Activated CD4-positive, CD25-positive, alpha-beta regulatory T cell treated with anti-CD3 and anti-CD28 coated beads, Interleukin-2, amount 50 U/mL, for 16 hours (primary cell): ENCODE measurements at places on chromosomes 7 and 10.

- no peak for DNase-seq
Measured at GRCh38 chr7:154929006-154929726, 73.8 kb downstream of the PAXIP1 start.

GRCh38 chr7:124722292-124722691 lies 43.3 kb downstream of the GPR37 start:
- DNase-seq, result no peak

- DNase-seq, result no peak
Measured at GRCh38 chr7:116367171-116367813, 132.2 kb upstream of the CAV2 start.

- DNase-seq, result no peak
Measured at GRCh38 chr10:73253225-73253555, 746 bp upstream of the MRPS16 start.

DNA sequence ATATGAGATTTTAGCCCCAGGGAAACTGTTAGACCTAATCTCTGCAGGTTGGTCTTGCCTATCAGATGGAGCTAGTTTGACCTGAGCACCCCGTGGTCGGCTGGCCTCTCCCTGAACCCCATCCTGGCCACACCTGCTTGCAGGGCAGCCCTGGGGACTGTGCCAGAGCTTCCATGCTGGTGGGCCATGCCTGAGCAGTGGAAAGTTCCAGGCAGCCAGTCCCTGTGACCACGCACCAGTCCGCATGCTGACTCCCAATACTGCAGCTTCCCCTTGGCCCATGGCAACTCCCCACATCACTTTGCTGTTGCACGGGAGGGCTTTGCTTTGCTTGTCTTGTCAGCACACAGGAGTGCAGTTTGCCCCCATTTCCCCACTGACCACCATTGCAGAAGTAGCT lies 427.8 kb upstream of the SEMA3D start:
- no peak for DNase-seq

GRCh38 chr10:50511492-50512213 lies 112.1 kb downstream of the SGMS1 start:
- no peak for DNase-seq

DNA sequence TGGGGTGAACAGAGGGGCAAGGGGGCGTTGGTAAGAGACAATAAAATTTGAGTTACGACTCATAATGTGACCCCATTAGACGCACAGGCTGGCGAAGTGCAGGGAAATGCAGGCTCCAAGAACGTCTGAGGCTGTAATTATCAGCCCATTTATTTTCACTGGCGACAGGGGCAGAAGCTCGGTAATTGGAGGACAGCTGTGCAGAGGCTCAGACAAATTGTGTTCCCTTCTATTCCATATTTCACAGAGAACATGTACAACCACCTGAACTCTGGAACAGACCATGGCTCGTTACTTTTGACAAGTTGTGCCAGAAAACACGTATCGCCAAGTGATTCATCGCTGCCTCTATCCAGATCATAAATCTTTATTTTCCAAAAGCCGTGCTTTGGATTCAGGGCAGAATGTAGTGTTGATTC lies 137.3 kb upstream of the FRMD4A start:
- no peak for DNase-seq

GRCh38 chr7:121561717-121562116 lies 165.6 kb upstream of the FAM3C start:
- DNase-seq, result no peak

GRCh38 chr10:5971886-5972285 lies 5.5 kb downstream of the IL15RA start:
- no peak for DNase-seq

- DNase-seq, result no peak
Measured at GRCh38 chr10:9848981-9849380, 1168.7 kb upstream of the CELF2 start.

DNA sequence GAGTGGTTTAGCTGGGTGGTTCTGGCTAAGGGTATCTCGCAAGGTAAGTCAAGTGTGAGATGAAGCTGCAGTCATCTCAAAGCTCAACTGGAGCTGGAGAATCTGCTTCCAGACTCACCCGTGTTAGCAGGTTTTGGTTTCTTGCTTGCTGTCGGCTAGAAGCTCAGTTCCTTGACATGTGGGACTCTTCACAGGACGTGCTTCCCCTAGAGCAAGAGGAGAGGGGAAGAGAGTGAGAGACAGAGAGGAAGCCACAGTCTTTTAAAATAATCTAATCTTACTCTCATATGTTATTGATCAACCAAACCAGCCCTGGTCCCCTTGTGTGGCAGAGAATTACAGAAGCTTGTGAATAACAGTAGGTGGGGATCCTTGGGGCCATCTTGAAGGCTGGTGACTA lies 199.5 kb downstream of the REEP3 start:
- no peak for DNase-seq

- no peak for DNase-seq
Measured at GRCh38 chr7:28732071-28732869, 225.9 kb downstream of the TRIL start.

GRCh38 chr10:95445837-95446486 lies 115.2 kb downstream of the SORBS1 start:
- no peak for DNase-seq

- DNase-seq, result no peak
Measured at GRCh38 chr10:44383749-44384600, 922 bp downstream of the CXCL12 start.

DNA sequence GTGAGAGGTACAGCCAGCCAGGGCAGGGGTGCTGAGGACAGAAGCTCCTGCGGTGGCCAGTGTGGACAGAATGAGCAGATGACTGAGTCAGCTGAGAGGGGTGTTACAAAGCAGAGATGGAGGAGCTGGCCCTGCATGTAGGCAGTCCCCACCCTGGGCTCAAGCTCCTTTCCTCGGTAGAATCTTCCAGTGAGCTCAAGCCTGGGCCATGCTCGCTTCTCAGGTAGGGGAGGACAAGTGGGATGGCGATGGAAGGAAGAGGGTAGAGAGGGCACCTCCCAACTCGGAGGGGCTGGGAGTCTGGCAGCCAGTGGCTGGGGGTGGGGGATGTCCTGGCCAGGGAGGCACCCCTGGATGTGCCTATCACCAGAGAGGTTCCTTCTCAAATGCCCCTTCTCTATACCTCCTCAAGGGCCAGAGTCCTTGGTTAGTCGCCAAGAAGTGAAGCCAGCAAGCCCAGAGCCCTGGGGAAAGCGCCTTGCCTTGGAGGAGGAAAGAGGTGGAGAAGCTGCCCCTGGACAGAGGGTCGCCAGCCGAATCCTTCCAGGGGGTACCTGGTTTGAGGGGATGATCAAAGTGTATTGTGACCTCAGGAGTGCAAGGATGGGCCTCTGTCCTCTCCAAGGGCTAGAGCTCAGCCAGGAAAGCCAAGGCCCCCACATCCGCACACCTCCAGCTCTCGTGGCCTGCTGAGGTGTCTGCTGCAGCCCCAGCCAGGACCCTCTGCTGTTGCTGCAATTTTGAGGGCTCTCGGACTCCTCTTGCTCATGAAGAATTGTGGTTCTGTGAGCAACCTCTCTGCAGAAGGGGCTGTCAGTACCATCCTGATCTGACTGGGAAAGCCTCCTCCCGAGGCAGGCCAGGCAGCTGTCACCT lies 88.6 kb upstream of the MACROH2A2 start:
- DNase-seq, result no peak

DNA sequence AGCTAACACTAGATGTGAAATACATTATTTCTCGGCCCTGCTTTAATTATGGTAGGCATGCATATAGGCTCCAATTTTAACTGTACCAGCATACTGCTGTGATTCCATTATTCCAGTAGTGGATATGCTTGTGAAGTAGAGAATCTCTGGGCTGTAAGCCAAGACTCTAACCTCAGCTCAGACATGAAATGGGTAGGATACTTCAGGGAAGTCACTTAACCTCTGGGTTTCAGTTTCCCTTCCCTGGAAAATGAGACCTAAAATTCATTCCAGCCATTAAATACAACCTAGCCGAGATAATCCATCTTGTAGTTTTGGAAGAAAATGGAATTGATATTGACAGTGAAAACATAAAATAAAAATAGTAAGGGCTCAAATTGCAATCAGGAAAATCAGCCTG lies 59.6 kb upstream of the TRIL start:
- DNase-seq, result no peak

GRCh38 chr7:11831736-11832495 lies at the start of gene THSD7A:
Gene THSD7A (minus strand): TSS chr7:11832198. CDS start chr7:11831946, 252 bp downstream.
- DNase-seq, result no peak

DNA sequence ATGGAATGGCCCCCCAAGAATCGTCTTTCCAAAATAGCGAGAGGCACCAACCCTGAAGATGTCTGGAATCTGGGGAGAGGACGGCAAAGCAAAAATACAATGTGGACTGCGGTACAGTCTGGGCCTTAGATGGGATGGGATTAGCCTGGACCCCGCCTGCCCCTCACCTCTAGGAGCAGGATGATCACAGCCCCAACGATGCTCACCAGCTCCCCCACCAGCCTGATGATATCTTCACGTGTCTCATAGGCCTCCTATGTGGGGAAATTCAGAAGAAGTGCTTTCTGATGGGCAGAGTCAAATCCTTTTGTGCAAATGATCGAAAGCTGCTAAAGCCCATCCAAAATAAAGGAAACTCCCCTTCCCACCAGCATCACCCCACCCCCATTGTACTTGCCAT lies 18.2 kb downstream of the TRPV5 start:
- no peak for DNase-seq

GRCh38 chr10:12348870-12349628 lies at the start of gene CAMK1D:
Gene CAMK1D (plus strand): TSS chr10:12349547.
- peak; percentile 66 for DNase-seq

- no peak for DNase-seq
Measured at GRCh38 chr7:37633048-37633447, 50.5 kb upstream of the GPR141 start.

DNA sequence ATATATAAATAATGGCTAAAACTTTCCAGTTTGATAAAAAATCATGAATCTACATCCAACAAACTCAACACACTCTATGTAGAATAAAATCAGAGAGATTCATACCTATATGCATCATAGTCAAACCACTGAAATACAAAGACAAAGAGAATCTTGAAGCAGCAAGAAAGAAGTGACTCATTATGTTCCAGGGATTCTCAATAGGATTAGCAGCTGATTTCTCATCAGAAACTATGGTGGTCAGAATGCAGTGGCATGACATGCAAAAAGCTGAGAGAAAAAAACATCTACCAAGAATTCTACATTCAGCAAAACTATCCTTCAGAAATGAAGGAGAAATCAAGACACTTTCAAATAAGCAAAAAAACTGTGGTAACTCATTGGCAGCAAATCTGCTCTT lies 187.4 kb downstream of the RNLS start:
- DNase-seq, result no peak

- DNase-seq, result no peak
Measured at GRCh38 chr7:138137423-138138171, 61.3 kb downstream of the AKR1D1 start.

- no peak for DNase-seq
Measured at GRCh38 chr10:79392020-79392398, 44.7 kb downstream of the PPIF start.

GRCh38 chr10:1291178-1292090 lies 235.2 kb downstream of the WDR37 start:
- no peak for DNase-seq

DNA sequence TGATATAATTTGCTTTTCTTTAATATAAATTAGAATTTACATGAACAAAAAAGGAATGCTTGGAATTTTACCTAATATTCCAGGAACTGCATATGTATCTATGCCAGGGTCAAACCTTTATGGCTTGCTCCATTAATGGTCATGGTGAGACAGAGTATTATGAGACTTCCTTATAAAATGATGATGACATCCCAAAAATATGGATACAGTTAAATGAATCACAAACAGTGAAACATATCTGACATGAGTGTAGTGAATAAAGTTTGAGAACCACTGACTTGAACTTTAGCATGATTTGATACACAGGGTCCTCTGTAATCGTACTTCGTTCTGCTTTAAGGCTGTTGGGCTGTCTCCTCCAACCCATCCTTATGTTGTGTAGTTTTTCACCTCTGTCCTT lies 51.8 kb downstream of the MARCHF5 start:
- DNase-seq, result no peak

DNA sequence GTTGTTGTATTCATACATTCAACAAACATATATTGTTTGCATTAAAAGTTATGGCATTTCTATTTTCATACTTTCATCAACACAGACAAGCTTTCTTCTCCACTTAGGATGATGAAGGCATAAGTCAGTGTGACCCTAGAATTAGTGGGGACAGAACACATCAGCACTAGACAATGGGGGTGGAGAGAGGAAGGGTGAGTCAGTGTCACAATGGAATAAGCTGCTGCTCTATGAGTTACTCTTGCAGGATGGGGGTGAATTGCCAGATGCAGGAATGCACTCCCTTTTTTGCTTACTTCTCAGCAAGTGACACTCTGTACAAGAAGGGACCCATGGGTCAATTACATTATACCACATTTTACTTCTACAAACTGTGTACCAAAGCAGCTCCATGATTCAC lies 74.0 kb downstream of the DGKI start:
- no peak for DNase-seq

- no peak for DNase-seq
Measured at GRCh38 chr10:80502621-80503583, 34.8 kb upstream of the SH2D4B start.

- DNase-seq, result no peak
Measured at GRCh38 chr7:115299397-115300037, 377.6 kb downstream of the MDFIC start.

DNA sequence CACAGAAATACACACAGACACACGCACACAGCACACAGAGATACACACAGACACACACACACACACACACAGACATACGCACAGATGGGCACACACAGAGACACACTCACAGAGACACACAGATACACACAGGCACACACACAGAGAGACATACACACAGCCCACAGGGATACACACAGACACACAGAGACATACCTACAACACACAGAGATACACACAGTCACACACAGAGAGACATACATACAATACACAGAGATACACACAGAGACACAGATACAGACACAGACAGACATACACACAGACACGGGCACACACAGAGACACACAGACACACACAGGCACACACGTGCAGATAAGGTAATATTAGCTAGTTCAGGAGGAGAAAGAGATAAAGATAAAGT lies 76.9 kb downstream of the EGFR start:
- DNase-seq, result no peak

DNA sequence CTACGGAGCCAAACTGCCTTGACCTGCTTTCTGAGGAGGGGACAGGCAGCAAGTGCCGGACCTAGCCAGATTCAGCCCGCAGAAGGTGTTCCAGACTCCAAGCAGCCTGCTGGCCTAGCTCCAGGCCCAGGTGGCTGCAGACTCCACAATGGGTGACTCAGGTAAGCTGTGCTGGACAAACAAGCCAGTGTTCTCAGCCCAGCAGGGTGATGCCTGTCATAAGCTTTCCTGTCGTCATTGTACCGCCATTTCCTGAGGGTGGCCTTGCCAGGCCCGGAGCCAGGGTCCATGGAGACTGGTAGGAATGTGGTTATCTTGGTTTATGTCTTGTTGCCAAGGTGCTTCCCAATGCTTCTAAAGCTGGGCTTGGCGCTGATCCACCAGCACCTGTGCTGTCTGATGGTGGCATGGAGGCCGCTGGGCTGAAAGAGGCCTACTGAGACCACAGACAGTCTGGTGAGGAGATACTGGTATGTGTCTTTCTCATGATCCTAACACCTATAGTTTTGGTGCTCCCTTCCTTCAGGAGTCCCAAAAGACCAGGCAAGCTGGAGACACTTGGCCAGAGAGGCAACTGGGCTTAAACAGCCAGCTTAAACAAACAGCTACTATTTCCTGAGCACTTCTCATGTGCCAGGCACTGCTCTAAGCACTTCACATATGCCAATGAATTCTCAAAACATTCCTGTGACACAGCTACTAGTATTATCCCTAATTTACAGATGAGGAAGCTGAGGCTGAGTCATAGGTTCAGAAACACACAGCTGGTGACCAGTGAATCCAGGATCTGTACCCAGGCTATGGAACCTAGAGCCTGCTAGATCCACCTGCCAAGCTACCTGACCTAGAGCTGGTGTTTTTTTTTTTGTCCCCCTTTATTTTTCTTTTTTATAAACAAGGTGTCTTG lies 42.0 kb downstream of the ZC3HC1 start:
- DNase-seq, result no peak
